ENCODE measurements at places on chromosomes 11 and 22. TPM values are rescaled to one million over a fixed set of nuclear protein-coding genes. Genes with fewer than 3 reads are reported as not detected.

The DEFB108B gene
- not detected for total RNA-seq

The PLAAT5 gene
- not detected for total RNA-seq

The ROBO4 gene
- not detected for total RNA-seq

The SAAL1 gene
- 35.4 TPM for total RNA-seq

The TLCD5 gene
- 6.8 TPM for total RNA-seq

Measured in A549 treated with GW870086 at 1 μM for 4 hours (cell line).